Pancreas (tissue), 10 donors: ENCODE measurements at places on chromosomes 1 and 21. TPM values are rescaled to one million over a fixed set of nuclear protein-coding genes. Genes with fewer than 3 reads are reported as not detected.

DNA sequence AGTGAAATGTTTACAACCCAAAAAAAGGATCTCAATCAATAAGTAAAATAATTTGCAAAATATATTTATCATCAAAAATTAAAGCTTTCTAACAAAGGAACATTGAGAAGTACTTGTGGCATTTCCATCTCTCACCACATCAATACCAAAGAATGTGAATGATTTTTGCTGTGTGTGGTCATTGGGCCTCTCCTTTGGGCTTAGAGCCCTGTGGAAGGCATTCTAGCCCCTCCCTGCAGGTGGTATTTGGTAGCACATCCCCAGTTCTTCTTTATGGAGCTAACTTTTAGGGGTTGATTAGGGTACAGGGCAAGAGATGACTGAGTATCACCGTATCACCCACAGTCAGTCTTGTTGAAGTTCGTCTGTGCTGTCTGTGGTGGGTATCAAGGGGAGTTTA, 294.1 kb upstream of the SGIP1 start:
- DNase-seq, result no peak
- no peaks in the 10 kb centered on the region for H3K36me3 ChIP-seq
- H3K4me3 ChIP-seq, result no peak overlapping the region
- no peaks in the 10 kb centered on the region for H3K4me1 ChIP-seq
- H3K27me3 ChIP-seq, result peaks cover 10% of the 10 kb centered on the region

DNA sequence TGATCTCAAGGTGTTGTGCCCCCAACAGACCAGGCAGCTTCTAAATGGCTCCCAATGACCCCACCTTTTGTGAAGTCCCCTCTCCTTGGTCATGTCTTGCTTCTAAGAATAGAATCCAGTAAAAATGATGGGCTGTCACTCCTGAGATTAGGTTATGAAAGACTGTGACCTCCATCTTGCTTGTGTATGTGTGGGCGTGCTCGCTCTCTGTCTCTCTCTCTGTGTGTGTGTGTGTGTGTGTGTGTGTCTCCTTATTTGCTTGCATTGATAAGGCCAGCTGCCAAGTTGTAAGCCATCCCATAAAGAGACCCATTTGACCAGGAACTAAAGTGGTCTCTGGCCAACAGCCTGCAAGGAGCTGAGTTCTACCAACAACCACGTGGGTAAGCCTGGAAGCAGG, 22.9 kb upstream of the TMEM51 start:
- no peaks in the 10 kb centered on the region for H3K36me3 ChIP-seq
- no peak for DNase-seq
- H3K27me3 ChIP-seq, result no peaks in the 10 kb centered on the region

- DNase-seq, result no peak
- H3K36me3 ChIP-seq, result no peaks in the 10 kb centered on the region
- peaks cover 16% of the 10 kb centered on the region for H3K4me1 ChIP-seq
- H3K4me3 ChIP-seq, result no peak overlapping the region
- H3K27ac ChIP-seq, result no peak overlapping the region
Observed at GRCh38 chr1:207055386-207056001, 2.4 kb downstream of the PFKFB2 start.

PRAMEF18 gene
- total RNA-seq, result not detected
